ENCODE measurements at places on chromosomes 3 and 15.

GRCh38 chr15:101277943-101278564 lies 769 bp upstream of the SELENOS start:
- DNase-seq, result no peak

DNA sequence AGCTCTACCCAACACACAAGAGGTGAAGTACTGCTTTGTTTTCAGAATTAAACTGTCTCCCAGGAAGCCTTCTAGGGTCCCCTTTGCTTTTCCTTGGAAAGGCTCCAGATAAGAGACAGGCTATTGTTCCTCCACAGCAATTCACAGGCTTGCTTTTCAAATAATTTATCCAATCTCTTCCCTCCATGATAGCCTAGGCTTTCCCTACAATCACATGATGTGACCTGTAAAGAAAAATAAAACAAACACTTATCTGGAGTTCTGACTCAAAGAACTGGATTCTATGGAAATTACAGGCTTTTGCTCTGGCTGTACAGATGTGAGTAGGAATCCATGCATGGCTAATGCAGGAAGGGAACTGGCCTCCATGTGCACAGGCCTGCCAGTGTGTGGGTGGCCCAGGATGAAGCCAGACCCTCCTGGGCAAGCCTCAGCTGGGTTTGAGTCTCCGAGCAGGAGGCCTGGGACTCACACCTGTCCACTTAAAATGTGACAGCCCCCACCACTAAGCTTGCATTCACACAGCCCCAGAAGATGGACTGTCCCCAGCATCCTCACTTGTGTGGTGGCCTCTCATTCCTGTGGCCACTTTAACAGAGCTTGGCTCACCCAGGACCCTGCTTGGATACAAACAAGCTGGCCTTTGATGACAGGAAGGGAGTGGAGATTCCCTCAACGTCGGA lies 75.8 kb upstream of the LEKR1 start:
- DNase-seq, result no peak

GRCh38 chr15:71057581-71057980 lies 57.7 kb upstream of the THSD4 start:
- DNase-seq, result no peak

- no peak for DNase-seq
Observed at GRCh38 chr3:38536671-38537070, 40.5 kb downstream of the EXOG start.

DNA sequence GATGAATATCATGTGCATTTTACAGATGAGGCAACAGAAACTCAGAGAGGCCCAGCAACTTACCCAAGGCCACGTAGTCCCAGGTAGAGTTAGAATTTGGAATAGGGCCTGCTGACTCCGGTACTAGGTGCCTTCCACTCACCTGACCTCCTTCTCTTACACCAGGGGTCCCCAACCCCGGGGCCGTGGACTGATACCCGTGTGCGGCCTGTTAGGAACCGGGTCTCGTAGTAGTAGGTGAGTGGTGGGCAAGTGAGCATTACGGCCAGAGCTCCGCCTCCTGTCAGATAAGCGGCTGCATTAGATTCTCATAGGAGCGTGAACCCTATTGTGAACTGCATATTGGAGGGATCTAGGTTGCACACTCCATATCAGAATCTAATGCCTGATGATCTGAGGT lies 64.8 kb downstream of the SMAD3 start:
- no peak for DNase-seq

GRCh38 chr3:40387001-40387894 lies at the start of gene ENTPD3:
Gene ENTPD3, plus strand, starts transcription at chr3:40387184. Its CDS starts 874 bp downstream, at chr3:40388058.
- DNase-seq, result peak; percentile 15

DNA sequence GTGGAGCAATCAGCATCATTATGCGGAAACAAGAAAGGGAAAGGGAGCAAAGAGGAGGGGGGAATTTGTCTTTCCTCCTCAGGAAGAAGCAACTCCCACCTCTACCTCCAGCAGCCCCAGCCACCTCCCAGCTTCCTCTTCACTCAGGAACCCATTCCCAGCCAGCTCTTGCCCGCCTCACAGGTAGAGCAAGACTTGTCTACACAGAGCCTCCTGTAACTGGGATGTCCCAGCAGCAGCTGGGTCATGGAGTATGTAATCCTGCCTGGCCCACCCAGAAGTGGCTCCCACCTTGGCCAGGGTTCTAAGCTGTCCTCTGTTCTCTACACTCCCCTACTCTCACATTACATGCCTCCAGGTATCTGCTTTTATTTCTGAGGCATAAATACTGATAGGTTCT lies 14.0 kb downstream of the IGDCC3 start:
- DNase-seq, result no peak

DNA sequence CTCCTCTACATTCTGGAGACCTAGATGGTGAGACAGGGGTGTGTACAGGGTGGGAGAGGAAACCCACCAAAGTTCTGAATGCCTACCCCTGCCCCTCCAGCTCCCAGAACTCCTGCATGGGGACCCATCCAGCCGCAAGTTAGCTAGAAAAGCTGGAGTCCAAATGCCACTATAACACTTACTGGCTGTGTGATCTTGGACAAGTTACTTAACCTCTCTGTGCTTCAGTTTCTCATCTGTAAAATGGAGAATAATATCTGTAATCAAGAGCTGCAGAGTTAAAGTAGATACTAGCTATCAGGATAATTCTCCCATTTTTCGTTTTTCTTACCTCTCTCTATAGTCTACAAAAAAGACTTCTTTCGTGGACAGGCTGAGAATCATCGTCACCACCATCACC lies 63.4 kb downstream of the ADCY5 start:
- DNase-seq, result no peak

DNA sequence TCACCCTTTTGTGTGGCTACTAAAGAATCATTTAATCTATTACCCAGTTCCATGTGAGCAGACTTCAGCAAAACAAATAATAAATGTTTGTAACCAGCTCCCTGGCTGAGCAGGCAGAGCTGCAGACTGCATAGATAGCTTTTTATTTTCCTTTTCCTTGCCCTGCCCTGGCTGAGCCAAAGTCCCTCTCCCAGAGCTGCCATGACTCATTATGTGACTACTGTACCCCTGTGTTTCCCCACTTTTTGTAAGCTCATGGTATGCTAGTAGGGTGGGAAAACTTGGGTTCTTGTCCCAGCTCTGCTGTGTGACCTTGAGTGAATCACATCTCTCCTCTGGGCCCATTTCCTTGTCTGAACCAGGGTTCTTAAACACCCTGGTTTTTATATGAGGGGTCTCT lies 127.5 kb downstream of the CLSTN2 start:
- DNase-seq, result no peak

DNA sequence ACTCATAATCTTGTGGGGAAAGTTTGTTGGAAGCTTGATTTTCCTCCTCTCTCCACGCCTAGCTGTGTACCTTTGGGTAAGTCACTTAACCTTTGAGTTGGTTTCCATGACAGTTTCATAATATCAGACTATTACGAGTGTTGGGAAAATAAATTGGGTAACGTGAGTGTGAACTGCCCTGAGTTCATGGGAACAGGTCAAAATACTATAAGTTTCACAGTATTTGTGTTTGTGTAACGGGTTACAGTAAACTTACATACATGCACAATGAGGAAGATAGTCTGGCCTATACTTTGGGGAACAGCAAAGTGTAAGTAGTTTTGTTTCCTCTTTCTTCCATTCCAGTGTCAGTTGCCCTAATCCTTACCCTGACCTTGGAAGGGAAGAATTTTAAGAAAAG lies 509.9 kb downstream of the MECOM start:
- no peak for DNase-seq

DNA sequence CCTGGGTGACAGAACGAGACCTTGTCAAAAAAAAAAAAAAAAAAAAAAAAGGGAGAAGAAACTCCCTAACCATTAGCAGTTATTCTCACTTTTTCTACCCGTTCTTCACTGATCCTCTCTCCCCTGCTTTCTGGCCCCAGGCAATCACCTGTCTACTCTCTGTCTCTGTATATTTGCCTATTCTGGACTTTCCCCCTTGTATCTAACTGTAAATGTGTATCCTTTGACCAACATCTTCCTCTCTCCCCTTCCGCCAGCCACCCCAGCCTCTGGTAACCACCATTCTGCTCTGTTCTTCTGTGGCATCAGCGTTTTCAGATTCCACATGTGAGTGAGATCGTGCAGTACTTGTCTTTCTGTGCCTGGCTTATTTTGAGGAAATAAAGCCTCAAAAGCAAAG lies 6.9 kb downstream of the CYFIP1 start:
- DNase-seq, result no peak

All from activated CD4-positive, alpha-beta T cell treated with anti-CD3 and anti-CD28 coated beads, Interleukin-2, amount 50 U/mL, for 1 hour (primary cell).